ENCODE measurements at places on chromosomes 12 and 14.

GRCh38 chr14:68638141-68638999, 154.5 kb downstream of the ZFP36L1 start:
- no peak for DNase-seq

- DNase-seq: no peak
These were observed 50.2 kb upstream of the NID2 start for GRCh38 chr14:52119030-52119429.

DNA sequence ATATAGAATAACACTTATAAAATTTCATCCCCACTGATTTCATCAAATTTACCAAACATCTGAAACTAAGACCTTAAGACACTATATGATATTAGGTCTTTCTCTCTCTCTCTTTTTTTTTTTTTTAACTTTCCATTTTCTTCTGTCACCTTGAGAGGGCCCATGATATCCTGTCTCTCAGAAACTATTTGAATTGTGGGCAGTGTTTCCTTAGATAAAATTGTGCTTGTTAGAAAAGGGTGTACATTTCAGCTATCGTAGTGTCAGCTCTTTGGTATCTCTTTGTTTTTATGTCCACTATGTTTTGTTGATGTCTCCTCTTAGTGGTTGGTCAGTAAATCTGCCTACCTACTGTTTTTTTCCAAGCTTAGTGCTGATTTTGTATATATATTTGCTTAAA, 23.8 kb downstream of the DNM1L start:
- DNase-seq: no peak

DNA sequence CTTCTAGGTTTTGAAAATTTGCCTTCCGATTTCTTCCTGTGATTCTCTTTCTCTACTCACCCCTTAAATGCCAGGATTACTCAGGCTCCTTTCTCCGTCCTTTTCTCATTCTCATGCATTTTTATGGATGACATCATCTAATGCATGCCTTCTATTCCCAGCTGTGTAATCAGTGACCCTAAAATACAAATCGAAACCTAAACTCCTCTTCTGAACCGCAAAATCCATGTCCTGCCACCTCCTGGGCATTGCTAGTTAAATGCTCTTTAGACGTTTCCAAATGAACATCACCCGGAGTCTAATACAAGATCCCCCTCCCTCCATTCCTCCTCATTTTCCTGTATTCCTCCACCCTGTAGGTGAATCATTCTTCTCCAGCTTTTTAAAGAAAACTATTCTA, 1703.1 kb upstream of the FLRT2 start:
- no peak for DNase-seq

DNA sequence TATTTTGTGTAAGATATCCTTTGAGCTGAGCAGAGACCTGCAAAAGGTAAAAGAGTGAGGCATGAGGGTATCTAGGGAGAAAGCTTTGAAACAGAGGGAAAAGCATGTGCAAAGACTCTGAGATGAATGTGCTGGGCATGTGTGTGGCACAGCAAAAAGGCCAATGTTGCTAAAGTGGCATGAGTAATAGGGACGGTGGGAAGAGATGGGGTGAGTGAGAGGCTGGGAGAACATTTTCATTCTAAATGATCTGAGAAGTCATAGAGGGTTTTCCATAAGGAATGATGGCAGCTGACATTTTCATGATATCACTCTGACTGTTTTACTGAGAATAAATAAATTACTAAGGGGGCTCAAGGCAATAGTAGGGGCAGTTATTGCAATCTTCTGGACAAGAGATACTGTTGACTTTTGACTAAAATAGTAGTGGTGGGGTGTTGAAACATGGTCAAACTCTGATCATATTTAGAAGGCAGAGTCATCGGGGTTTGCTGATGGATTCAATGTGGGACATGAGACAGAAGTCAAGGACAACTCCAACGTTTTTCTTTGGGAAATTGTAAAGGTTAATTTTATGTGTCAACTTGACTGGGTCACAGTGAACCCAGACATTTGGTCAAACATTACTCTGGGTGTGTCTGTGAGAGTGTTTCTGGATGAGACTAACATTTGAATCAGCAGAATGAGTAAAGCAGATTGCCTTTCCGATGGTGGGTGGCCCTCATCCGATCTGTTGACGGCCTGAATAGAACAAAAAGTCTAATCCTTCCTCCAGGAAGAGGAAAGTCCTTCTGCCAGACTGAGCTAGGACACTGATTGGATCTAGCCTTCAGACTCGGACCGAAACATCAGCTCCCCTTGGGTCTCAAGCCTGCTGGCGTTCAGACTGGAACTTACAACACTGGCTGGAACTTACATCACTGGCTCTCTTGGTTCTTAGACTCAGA, 193.9 kb upstream of the PLXNC1 start:
- DNase-seq: peak; percentile 58

DNA sequence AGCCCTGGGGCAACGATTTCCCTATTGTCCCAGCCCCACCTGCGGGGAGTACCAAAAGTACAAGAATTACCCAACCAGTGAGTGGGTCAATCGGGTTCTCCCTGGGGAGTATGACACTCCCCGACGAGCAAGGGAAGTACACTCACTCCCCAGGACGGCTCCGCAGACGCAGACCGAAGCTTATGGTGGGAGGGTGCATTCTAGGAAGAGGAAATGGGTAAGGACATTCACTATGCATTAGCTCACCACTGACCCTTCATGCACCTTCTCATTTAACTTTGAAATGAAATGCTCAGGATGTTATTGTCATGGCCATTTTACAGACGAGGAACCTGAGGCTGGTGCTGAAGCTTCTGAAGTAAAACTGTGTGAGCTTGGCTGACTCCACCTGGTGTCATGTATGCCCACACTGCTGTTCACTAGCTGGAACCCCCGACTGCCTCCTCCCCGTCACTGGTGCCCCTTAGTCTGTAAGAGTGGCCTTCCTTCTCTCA, 45.8 kb upstream of the TMED10 start:
- DNase-seq: peak; percentile 44

- DNase-seq: no peak
These were observed 17.4 kb upstream of the PYGL start for GRCh38 chr14:50961605-50962221.

DNA sequence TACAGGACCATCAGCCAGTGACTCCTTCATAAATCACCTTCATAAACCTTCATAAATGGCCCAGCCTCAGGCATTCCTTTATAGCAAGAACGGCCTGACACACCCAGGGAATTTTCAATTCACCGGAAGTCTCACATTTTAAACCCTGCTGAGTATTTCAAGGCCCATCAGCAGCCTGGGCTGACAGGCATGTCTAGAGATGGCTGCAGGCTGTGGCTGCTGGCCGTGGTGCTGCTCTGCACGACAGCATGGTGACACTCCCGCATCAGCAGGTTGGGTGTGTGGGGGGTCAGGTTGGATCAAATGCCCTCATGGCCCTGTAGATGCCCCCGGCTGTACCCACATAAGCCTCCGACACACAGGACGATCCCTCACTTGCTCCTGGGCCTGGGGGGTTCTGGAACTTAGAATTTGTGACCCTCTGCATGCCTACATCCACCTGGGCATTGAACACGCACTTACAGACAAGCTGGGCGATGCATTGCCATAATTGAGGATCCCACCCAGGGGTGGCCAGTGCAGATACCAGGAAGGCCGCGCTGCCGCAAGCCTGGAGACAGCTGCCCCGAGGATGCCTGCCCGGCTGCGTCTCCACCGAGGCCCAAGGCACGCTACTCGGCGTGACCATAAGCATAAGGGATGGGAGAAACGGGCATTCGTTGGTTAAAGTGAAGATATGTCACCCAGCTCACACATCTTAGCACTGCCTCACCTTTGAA, 124.3 kb downstream of the PIWIL1 start:
- DNase-seq: no peak

GRCh38 chr12:115043079-115043478, 359.1 kb upstream of the TBX3 start:
- no peak for DNase-seq

DNA sequence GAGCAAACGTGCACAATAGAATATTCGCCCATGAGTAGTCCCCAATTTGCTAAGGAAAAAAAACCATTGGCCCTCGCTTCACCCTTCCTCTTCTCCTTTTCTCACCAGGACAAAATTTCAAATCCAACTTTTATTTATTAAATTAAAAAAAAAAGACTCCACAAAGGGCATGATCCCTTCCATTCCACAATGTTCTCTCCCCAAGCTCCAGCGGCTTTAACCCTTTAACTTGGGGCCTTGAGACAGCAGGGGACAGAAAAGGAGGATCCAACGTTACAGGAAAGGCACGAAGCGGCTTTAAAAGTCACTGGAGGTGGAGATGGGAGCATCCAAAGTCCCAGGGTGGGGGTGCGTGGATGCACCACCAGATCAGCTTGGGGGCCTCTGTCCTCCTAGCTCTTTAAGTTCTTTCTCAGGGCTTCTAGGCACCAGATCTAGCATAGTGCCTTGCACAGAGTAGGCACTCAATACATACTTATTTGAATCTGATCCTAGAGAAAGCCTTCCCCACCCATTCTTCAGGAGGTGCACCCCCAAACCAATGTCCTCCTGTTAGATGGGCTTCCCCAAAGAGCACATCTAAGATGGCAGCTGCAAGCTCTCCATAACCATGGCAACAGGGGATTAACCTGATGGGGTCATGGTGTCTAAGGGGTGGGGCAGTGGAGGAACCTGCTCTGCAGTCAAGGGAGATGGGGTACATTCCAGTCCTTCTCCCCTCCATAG, 5.2 kb upstream of the AAAS start:
- DNase-seq: no peak

- no peak for DNase-seq
These were observed 1.9 kb downstream of the LRCOL1 start for GRCh38 chr12:132608231-132609171.

- DNase-seq: no peak
These were observed 27.4 kb downstream of the MMP17 start for GRCh38 chr12:131855521-131856142.

GRCh38 chr14:38211255-38211735, 3.6 kb downstream of the SSTR1 start:
- DNase-seq: no peak

GRCh38 chr12:108326254-108326750, 12.8 kb downstream of the CMKLR1 start:
- DNase-seq: no peak

- DNase-seq: no peak
These were observed 2.9 kb downstream of the VCPKMT start for GRCh38 chr14:50113381-50114035.

GRCh38 chr12:111046896-111047295, 126.5 kb upstream of the MYL2 start:
- no peak for DNase-seq

DNA sequence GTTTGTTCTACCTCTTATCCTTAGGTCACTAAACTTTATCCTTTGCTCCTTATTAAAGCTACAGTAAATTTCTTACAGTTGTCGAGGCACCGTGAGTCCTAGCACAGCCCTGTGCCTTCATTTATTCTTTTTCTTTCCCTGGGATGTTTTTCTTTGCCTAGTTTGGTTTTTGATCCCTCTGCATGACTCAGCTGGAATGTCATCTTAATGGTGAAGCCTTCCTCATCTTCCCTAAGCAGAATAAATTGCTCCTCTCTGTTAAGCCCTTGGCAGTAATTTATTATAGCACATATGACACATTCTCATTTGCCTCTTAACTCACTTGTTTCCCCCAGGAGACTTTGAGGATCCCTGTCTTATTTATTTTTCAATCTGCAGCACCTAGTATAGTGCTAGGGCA, 16.6 kb downstream of the ACTR10 start:
- no peak for DNase-seq

DNA sequence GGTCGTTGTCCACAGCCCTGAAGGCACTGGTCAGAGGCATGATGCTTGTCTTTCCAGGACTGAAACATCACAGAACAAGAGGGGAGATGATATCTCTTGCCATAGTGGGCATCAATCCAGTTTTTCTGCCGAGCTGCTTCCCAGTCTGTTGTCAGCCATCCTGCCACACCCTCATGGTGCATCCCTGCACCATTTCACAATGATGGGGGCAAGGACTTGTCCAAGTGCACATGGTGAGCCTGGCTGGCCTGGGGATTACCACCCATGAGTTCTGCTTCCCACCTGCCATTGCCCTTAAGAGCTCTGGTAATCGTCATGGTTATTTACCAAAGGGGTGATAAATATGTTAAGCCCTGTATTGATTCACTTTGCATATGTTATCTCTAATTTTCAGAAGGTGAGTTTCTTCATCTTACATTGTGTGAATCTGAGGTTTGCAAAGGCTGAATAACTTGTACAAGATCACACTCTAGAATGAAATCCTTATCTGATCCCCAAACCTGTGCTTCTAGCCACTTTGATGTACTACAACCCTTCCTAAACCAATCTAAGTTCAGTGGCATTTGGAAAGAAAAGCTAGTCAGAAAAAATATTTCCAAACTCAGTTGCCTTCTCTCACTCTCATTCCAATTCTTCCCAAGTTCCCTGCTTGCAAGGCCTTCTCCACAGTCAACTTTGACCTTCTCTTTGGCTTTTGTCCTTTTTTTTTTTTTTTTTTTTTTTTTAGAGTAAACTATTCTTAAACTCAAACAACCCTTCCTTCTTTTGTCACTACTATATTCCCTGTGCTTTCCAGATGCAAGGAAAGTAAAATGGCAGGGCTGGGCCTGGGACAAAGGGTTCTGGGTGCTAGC, 2.3 kb downstream of the AVIL start:
- DNase-seq: no peak

GRCh38 chr12:9341260-9341585, 133.0 kb upstream of the PZP start:
- DNase-seq: no peak

Data from left cardiac atrium (tissue), 4 donors.